ENCODE measurements at places on chromosomes 13 and 19.

GRCh38 chr19:4434391-4434790 is 23.2 kb downstream of the UBXN6 start:
- no peak for DNase-seq

GRCh38 chr13:24183741-24184182 is 23.2 kb downstream of the SPATA13 start:
- DNase-seq = no peak

DNA sequence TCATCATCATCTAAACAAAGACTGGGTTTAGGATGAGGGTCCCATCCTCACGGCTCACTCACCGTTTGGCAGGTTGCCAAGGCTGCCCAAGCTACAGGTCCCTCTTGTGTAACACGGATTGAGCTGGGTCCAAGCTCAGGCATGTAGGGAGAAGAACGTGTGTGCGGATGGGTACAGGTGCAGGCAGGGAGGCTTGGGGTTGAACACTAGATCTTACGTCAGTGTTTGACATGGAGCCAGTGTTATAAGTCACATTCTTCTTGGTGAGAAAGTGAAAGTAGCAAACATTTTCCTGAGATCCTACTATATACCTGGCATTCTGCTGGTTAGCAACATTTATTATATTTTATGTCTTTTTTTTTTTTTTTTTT is 136.8 kb upstream of the RNF113B start:
- no peak for DNase-seq

GRCh38 chr19:46862503-46862834 is 1.7 kb downstream of the ARHGAP35 start:
- DNase-seq = no peak

DNA sequence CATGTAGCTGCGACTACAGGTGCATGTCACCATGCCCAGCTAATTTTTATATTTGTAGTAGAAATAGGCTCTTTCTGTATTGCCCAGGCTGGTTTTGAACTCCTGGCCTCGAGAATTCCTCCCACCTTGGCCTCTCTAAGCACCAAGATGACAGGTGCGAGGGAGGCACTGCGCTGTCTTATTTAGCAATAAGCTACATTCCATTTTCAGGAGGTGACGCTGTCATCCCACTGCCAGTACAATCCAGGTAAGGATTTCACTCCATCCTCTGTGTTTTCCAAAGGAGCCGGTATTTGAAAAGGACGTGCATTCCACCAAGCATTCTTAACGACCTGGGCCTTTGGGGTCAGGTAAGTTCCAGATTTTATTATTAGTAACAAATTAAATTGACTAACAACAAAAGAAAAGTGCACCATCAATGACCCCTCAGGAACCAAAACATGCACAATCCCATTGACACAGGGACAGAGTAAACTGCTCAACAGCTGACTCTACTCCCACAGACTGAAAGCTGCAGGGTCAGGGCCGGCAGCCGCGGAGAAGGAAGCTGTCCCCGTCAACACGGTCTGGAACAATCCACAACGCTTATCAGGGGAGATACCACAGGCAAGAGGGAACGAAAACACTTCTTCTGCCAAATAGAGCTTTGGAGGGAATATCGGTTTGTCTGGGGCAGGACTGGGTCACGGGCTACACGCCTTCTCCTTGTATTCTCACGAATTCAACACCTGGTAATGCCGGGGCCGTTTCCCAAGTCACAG is 82.8 kb downstream of the INSR start:
- no peak for DNase-seq
